Nasal cavity respiratory epithelium epithelial cell of viscerocranial mucosa (primary cell): ENCODE measurements at places on chromosomes 11 and 22. TPM values are rescaled to one million over a fixed set of nuclear protein-coding genes. Genes with fewer than 3 reads are reported as not detected.

The SSTR3 gene
- total RNA-seq = not detected in 2 replicates

The TYR gene
- total RNA-seq = not detected in 2 replicates

The OR8K3 gene
- total RNA-seq = not detected in 2 replicates

The CDC45 gene
- total RNA-seq = 0.21 and 0.68 TPM in 2 replicates

The PANX2 gene
- 0.68 and 1.4 TPM in 2 replicates for total RNA-seq

The TSGA10IP gene
- total RNA-seq = not detected in 2 replicates

The MUC6 gene
- not detected in 2 replicates for total RNA-seq

The RAB3IL1 gene
- total RNA-seq = 1.0 and 2.0 TPM in 2 replicates

The OR5A1 gene
- not detected in 2 replicates for total RNA-seq

The C11orf54 gene
- 11.0 and 32.8 TPM in 2 replicates for total RNA-seq

The NXPE1 gene
- not detected in 2 replicates for total RNA-seq

The FGF3 gene
- total RNA-seq = not detected in 2 replicates

The ZNHIT2 gene
- total RNA-seq = 11.1 and 22.2 TPM in 2 replicates

The PARVG gene
- total RNA-seq = not detected in 2 replicates

The APOBEC3F gene
- 2.1 and 4.3 TPM in 2 replicates for total RNA-seq

The LRRC56 gene
- 0.34 and 1.4 TPM in 2 replicates for total RNA-seq

The RRAS2 gene
- 136 and 236 TPM in 2 replicates for total RNA-seq

The OR8G1 gene
- total RNA-seq = not detected in 2 replicates

The OR51B4 gene
- not detected in 2 replicates for total RNA-seq

The PDGFD gene
- under 0.01 and 0.71 TPM in 2 replicates for total RNA-seq

The MAP4K2 gene
- 7.5 and 14.8 TPM in 2 replicates for total RNA-seq

The MMP11 gene
- total RNA-seq = 0.34 and 0.93 TPM in 2 replicates

The BCO2 gene
- total RNA-seq = 0.68 and 1.6 TPM in 2 replicates

The TTC38 gene
- 8.2 and 9.8 TPM in 2 replicates for total RNA-seq

The SMIM38 gene
- total RNA-seq = 0.21 and 0.68 TPM in 2 replicates

The PATE2 gene
- total RNA-seq = not detected in 2 replicates

The LRRN4CL gene
- 0.14 and 1.4 TPM in 2 replicates for total RNA-seq

The BTG4 gene
- 0.34 and 0.43 TPM in 2 replicates for total RNA-seq

The TTC28 gene
- 3.1 and 9.8 TPM in 2 replicates for total RNA-seq

The SCGB2A2 gene
- not detected in 2 replicates for total RNA-seq

The MISFA gene
- 0.50 TPM in 1 of 2 replicates, not detected in the other for total RNA-seq

The NEU3 gene
- total RNA-seq = 8.2 and 10.8 TPM in 2 replicates

The CHRDL2 gene
- not detected in 2 replicates for total RNA-seq

The WT1 gene
- 0.50 TPM in 1 of 2 replicates, not detected in the other for total RNA-seq

The ESAM gene
- under 0.01 and 0.07 TPM in 2 replicates for total RNA-seq

The YPEL1 gene
- under 0.01 and 0.21 TPM in 2 replicates for total RNA-seq

The TRPC6 gene
- under 0.01 and 0.21 TPM in 2 replicates for total RNA-seq

The CDKN1C gene
- 3.4 and 10.3 TPM in 2 replicates for total RNA-seq

The OR52I2 gene
- not detected in 2 replicates for total RNA-seq

The TCN2 gene
- total RNA-seq = 1.0 and 3.3 TPM in 2 replicates

The SAA2 gene
- 1.7 and 37.6 TPM in 2 replicates for total RNA-seq

The OR2D2 gene
- under 0.01 and 0.21 TPM in 2 replicates for total RNA-seq

The DDI1 gene
- total RNA-seq = not detected in 2 replicates

The KCNK4 gene
- not detected in 2 replicates for total RNA-seq

The SGSM1 gene
- 0.07 TPM in 1 of 2 replicates, not detected in the other for total RNA-seq

The RHOG gene
- 5.8 and 15.3 TPM in 2 replicates for total RNA-seq

The DDX25 gene
- under 0.01 TPM in 1 of 2 replicates, not detected in the other for total RNA-seq

The MCAM gene
- total RNA-seq = 21.2 and 67.8 TPM in 2 replicates

The APOA5 gene
- total RNA-seq = not detected in 2 replicates

The POGLUT3 gene
- 4.4 and 17.9 TPM in 2 replicates for total RNA-seq

The MS4A3 gene
- not detected in 2 replicates for total RNA-seq

The HBG1 gene
- total RNA-seq = not detected in 2 replicates

The KRTAP5-11 gene
- not detected in 2 replicates for total RNA-seq

The MRGPRX2 gene
- not detected in 2 replicates for total RNA-seq

The OR2AG2 gene
- under 0.01 and 0.07 TPM in 2 replicates for total RNA-seq

The PRSS23 gene
- 68.7 and 122 TPM in 2 replicates for total RNA-seq

The LMO1 gene
- total RNA-seq = 0.07 TPM in 1 of 2 replicates, not detected in the other

The CASP1 gene
- total RNA-seq = 29.7 and 77.0 TPM in 2 replicates
